ENCODE measurements at places on chromosomes 2 and 18.

DNA sequence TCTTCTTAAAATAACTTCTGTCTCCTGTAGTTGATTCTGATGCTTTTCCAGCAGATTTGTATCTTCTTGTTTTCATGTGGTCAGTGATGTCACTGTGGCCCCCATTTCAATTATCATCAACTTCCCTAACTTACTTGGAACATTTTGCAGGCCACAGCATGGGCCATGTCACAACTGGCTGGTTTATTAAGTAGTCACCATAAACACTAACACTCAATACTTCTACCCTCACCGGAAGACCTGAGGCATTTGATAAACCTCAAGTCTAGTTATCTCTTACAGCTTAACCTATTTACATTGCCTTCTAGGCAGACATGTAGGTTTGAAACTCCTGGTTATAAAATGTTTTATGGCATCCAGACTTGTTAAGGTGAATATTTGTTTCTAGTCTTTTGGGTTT lies 37.4 kb upstream of the PROKR1 start:
- DNase-seq: no peak

- DNase-seq: no peak
Observed at GRCh38 chr18:50475538-50476193, 84.2 kb upstream of the MAPK4 start.

DNA sequence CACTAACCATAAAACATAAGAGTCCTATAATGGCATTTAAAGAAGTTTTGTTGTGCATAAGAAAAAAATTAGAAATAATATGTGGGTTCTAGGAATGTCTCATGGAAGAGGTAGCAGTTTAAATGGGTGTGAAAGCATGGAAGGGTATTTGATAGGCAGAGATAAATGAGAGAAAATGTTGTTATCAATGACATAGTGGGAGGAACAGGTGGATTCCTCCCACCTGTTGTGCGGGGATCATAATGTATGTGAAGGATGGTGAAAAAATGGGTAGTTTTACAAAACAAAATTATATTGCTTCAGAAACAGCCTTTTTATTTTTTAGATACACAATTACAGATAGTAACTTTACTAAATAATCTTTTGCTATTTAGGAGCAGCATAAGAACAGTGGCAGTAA lies 41.7 kb downstream of the RIT2 start:
- no peak for DNase-seq

DNA sequence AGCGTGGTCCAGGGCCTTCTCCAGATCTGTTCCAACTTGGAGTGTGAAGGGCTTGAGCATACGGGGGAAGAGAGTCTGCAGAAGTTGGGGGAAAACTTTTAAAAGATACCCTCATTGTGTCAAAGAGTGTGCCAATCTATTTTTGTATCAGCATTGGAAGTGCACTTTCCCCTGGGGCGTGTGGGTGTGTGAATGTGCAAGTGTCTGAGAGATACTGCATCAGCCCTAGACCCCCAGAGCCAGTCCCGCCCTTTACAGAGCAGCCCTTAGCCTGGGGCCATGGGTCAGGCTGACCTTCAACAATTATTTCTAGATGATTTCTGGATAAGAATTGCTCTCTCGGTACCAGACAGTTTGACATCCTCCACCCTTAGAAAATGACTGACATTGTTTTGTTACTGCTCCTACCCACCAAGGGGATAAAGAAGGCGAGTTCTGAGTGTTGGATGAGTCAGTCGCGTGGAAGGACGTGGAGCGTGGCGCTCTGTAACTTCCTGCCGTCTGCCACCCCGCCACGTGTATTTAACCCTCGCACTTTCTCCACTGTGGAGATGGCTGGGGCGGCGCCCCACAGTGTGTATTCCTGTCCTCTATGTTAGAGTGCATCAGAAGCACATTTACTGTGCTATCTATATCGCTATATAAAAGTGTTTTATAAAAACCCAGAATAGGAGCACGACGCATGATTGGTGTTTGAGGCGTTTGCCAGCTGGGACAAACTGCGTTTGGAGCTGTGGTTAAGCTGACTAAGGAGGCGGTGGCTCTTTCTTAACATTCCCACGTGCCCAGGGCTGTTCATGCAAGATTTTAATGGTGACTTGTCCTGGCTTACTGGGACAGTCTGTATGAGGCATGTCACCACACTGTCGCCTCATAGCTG lies 122.6 kb downstream of the CABLES1 start:
- DNase-seq: no peak

DNA sequence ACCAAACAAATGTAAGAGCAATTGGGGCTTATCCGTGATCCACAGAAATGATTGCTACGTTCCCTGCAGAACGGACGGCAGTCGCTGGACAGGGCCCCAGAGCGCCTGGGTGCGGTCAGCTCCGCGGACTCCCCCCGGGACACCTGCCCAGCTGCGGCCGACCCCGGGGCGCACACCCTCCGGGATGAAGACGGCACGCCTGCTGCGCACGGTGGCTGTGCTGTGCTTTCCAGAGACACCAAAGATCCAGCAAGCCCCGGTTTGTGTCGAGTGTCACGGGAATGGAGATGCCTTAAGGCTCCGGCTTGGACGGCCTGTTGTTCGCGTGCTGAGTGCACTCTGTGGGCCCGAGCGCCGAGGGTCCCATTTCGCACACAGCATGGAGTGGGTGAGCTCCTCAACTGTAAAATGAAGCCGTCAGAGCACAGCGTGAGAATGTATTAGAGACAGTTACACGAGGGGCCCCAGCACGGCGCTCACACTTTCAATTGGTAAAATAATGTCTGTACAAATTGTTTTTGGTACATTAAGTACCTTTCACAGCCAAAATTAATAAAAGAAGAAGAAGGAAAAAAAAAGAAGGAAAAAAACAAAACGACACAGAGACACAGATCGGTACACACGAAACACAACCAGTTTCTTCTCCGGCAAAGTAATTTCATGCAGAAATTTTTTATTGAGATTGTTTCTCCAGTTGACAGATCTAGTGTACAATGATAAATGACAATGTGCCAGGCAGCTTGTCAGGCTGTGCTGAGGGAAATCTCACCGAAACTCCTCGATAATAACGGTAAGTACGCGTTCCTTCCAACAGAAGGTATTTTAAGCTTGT lies 615.8 kb upstream of the SALL3 start:
- DNase-seq: peak; percentile 19

GRCh38 chr2:222738312-222738711 lies 66.9 kb downstream of the MOGAT1 start:
- DNase-seq: no peak

DNA sequence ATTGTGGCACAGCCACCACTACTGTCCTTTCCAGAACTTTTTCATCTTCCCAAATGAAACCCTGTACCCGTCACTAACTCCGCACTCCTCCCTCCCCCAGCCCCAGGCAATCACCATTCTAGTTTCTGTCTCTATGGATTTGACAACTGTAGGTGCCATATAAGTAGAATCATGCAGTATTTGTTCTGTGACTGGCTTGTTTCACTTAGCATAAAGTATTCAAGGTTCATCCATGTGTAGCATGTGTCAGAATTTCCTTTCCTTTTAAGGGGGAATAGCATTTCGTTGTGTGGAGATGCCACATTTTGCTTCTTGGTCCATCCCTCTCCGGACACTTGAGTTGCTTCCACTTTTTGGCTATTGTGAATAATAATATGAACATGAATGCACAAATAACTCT lies 842 bp upstream of the CKAP2L start:
- DNase-seq: no peak

DNA sequence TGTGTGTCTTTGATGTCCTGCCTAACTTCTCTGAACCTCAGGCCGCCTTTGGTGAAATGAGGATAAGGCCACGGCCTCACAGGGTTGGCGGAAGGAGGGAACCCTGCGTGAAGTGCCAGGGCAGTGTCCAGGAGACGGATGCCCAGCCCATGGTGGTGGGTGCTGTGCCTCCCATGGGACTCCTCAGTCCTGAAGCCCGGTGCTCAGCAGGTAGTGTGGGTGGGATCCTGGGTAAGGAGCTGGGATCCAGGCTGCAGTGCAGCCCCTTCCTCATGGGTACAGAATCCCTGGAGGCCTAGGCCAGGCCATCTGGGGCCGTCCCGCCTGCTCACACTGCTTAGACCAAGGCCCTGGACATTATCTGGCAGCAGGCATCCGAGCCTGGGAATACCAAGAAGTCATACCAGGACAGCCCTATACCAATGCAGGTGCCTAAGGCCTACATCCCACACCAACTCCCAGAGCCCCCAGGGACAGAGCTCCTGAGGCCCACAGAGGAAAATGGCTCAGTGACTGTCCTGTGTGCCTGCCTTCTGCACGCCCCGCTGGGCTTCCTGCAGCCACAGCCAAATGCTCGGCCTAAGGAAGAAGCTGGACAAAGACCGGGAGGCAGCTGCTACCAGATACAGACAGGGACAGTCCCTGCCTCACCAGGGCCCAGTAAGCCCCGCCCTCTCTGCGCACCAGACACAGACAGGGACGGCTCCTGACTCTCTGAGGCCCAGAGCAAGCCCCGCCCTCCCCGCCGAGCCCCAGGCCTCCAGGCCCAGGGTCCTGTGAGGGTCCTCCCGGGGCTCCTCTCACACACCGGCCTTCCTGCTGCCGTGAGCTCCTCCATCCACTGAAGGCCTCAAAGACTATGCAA lies 78.0 kb downstream of the NDUFA10 start:
- no peak for DNase-seq

- no peak for DNase-seq
Observed at GRCh38 chr2:240135706-240136012, 446 bp downstream of the COPS9 start.

DNA sequence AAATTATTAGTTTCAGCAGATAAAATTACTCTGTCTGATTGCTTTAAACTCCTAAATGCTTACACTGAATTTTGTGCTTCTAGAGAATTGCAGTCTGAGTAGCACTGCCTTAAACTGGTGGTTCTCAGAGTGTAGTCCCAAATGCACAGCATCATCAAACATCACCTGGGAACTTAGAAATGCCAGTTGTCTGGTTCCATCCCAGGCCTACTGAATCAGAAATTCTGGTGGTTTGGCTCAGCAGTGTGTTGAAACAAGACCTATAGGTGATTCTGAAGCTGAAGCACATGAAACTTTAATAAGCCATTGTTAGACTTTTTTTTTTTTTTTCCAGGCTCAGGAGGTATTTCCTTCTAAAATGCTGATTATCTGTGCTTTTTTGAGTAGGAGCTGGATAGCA lies 22.0 kb downstream of the EPC2 start:
- no peak for DNase-seq

DNA sequence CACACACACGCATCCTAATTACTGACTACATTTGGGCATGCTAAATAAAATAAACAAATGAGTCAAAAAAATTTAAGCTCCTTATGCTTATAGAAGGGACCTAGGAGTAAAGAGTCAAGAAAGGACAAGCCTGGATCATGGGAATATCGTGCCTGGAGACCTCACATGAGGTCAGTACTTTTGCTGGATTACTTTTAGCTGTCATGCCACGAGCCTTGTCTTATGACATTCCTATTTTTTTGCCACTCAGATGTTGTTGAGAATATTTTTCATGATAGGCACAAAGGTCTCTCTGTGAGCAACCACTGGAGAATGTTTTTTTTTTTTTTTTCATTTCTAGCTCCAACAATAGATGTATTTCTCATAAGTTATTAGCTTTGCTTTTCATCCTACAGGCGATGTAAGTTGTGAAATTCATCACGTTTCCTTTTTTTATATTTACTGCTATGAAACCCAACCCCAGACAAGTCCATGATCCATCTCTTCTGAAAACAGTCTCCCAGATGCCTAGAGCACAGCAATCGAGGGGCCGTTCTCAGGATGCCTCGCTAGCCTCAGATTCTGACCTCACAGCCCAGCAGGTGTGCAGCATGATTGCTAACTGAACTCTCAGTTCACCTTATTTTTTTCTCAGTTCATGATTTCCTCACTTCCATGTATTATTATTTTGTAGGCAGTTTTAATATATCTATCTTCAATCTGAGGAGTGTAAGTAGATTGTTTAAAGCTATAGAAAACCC lies 464.5 kb downstream of the IRS1 start:
- peak; percentile 5 for DNase-seq

DNA sequence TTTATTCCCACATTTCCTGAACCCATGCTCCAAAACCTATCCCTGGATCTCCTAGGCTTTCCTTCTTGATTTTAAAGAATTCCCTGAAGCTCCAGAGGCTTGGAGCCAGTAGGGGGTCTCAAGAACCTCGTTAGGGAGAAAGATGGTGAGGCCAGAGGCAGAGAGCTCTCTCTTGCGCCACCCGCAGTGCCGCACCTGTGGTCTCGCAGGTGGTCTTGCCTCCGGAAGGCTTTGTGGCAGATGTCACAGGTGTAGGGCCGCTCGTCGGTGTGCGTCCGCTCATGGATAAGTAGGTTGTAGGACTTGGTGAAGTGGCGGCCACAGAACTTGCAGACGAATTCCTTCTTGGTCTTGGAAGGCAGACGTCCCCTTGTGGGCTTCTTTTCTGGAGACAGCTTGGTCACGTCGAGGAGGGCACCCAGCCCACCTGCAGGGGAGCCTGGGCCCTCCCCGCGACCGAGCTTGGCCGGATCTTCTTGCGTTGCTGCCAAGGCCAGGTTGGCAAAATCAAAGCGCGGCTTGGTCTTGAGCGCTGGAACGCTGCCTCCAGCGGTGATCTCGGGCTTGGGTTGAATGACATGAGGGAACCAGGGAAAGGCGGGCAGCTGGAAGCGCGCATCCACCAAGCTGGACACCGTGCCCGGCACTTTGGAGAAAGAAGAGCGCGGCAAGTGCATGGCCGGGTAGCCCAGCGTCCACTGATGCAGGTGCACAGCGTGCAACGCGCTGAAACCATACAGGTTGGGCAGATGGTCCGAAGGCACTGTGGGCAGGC lies 5.3 kb downstream of the OSR1 start:
- no peak for DNase-seq

- DNase-seq: no peak
Observed at GRCh38 chr2:191636586-191636985, 41.4 kb upstream of the NABP1 start.

GRCh38 chr2:174024524-174025270 lies 59.5 kb upstream of the SP3 start:
- peak; percentile 90 for DNase-seq

DNA sequence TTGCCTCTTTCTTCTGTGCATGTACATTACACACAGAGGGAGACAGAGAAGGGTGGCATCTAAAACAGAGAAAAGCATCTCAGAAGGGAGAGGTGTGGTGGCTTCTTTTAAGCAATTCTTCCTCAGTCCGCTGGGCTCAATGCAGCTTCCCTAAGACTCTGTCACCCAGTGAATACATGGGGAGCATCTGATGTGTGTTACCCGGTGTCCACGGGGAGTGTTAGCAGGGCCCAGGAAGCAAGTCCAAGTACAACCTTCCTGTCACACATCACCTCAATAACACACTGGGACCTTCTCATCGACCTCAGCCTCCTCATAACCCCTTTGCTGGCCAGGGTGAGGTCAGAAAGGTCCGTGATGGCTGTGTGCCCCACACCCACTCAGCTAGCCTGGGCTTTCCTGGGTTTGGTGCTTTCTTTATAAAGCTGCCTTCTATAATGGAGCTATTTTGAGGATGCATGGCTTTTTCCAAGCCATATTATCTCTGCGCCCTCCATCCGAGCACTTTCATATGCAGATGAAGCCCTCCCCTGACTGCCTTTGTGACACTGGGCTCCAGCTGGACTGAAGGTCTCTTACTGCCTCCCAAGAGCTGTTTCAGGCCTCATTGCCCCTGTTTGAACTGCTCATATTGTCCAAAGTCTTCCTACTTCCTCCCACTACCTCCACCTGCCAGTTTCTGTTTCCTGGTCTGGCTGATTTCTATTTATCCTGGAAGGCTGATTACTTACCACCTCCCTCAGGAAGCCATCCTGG lies 21.4 kb downstream of the TNFRSF11A start:
- DNase-seq: no peak

- DNase-seq: no peak
Observed at GRCh38 chr2:196783431-196784094, 15.9 kb downstream of the GTF3C3 start.

- DNase-seq: no peak
Observed at GRCh38 chr2:10417551-10418335, 30.4 kb downstream of the ODC1 start.

- no peak for DNase-seq
Observed at GRCh38 chr2:45096996-45097395, 87.7 kb upstream of the SIX2 start.
